Activated naive CD8-positive, alpha-beta T cell treated with anti-CD3 and anti-CD28 coated beads, Interleukin-2, amount 50 U/mL, for 24 hours (primary cell): ENCODE measurements at places on chromosomes 13 and 19.

DNA sequence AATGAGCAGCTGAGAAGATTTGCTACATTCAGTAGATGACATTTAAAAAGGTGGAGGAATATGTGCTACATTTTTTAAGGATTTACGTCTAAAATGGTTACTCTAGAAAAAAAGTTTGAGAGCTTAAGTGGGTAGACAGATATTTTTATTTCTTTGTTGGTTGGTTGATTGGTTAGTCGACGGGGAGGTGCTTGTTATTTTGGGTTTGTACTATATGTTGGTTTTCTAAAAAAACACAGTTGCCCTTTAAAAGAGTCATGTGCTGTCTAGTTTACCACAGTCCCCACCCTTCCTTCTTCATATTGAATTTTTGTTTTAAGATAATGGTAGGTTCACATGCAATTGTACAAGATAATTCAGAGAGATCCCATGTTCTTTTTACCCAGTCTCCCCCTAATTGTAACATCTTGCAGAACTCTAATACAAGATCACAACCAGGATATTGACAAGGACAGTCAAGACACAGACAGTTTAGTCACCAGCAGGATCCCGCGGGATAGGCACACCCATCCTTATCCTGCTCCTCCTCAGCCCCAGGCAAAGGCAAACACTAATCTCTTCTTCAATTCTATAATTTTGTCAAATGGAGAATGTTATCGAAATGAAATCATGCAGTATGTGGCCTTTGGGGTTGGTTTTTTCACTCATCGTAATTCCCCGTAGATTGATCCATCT, 171.4 kb downstream of the FOXO1 start:
- no peak for DNase-seq

DNA sequence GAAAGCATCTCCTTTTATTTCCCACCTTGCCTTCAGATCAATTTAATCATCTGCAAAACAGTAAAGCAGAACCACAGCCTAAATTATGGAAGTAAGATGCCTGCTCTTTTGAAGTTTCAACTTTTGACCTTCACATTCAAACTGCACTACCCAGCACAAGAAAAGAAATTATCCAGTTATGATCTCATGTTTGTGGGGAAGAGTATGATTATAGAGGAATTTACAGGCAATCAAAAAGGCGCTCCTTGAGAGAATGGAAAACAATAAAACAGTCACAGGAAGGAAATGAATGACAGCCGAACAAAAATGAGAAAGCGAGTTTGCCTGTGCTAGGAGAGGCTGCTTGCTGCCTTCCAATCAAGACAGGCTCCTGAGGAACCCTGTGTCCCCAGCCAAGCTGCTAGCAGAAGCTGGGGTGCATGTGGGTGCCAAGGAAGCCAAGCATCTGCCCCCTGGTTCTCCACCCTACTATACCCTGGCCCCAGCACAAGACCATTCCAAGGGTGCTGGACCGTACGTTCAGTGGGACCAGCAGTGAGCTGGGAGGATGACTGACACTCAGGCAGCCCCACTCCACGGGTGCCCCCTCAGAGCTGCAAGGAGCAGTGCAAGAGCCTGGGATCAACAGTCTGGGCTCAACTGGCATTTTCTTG, 47.8 kb downstream of the PEPD start:
- no peak for DNase-seq

GRCh38 chr13:42223681-42224080, 48.3 kb upstream of the AKAP11 start:
- DNase-seq: no peak

DNA sequence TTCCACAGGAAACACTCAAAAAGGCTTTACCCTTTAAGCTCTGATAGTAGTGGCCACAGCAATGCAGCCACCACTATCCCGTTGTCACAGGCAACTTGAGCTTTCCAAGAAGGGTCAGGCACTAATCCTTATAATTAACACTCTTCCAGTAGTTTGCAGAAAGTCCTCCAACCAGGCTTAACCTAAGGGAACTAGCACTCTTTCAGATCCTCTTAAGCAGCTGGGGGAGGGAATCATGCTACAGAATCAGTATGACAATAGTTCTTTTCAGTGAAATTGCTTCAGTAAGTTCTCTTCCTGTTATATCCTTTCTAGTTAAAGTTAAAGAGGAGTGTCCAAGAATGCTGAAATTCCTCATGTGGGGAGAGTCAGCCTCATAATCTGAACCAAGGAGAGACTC, 82.2 kb downstream of the TNFSF11 start:
- no peak for DNase-seq

DNA sequence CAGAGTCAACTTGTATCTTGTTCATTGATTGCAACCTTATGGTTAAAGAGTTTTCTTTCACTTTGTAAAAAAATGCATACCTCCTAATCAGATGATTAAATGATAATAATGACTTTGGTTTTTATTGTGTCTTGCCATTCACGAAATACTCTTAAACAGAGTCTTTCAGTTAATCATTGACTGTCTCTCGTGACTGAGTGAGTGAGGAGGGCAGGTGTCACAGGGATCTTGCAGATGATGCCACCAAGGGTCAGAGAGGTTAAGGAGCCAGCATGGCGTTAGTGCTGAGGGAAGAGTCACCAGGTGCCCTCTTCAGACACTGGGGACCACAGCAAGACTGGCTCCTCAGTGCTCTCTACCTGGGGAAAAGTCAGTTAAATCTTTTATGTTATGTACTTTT, 8.0 kb downstream of the GPATCH1 start:
- no peak for DNase-seq
